ENCODE measurements at places on chromosomes 4 and X.

GRCh38 chr4:159765382-159765781 is 662.5 kb downstream of the RAPGEF2 start:
- peak; percentile 86 for DNase-seq

DNA sequence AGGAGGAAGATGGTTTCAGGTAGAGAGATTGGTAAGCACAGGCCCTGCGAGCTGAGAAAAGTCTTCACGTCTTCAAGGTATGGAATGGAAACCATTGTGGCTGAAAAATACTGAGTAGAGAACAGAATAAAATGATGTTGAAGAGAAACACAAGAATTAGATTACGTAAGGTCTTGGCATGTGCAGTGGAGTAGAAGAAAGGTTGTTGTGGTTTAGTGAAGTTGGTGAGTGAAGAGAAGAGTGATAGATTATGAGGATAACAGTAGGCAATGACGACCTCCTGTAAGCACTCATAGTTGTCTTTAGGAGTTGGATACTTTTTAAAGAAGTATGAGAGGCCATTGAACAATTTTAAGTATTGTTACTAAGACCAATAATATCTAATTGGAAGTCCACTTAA is 642.6 kb downstream of the PCDH7 start:
- DNase-seq = no peak

GRCh38 chrX:3521396-3521795 is 174.9 kb upstream of the MXRA5 start:
- DNase-seq = peak; percentile 72

GRCh38 chr4:169437299-169438047 is 166.7 kb upstream of the SH3RF1 start:
- no peak for DNase-seq

DNA sequence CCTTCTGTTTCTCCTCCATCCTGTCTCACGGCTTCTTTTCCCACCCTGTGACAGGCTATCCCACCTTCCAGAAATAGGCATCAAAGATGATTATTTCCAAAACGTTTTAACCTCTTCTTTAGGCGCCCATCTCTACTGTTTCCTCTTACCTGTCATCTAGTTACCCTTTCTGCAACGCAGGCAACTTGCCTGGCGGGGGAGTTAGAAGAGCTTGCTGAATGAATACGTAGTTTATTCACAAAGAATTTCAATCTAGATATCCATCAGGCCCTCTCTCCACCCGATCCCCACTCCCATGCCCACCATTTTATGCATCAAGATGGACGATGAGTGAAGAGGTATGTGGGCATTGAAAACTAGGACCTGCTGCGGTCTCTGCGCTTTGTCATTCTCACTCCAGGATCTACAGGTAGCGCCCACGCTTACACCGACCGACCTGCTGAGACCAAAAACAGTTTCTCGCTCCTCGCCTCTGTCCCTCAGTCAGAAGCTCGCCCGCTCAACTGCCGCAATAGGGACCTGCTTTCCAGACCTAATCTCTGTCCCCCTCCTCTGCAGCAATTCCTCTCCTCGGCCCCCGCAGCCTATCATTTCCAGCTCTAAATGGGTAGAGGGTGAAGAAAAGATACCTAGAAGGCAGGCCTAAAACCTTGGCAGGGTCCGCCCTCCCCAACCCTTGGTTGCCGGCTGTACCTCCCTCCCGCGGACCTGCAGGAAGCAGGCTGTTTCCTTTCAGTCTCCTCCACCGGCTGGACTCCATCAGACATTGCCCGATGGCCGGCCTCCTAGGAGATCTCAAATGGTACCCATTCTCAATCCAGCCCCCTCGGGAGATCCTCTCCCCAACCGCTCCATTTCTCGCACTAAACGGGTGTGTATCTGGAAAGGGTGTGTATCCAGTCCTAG is 624 bp downstream of the BEX5 start:
- DNase-seq = no peak

DNA sequence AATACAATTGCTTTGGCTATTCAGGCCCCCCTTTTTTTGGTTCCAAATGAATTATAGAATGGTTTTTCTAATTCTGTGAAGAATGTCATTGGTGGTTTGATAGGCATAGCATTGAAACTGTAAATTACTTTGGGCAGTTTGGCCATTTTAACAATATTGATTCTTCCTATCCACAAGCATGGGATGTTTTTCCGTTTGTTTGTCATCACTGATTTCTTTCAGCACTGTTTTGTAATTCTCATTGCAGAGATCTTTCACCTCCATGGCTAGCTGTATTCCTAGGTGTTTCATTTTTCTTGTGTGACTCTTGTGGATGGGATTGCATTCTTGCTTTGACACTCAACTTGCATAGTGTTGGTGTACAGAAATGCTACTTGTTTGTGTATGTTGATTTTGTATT is 33.0 kb downstream of the ADH6 start:
- no peak for DNase-seq

GRCh38 chr4:77501851-77502250 is 103.8 kb upstream of the CXCL13 start:
- DNase-seq = peak; percentile 2

DNA sequence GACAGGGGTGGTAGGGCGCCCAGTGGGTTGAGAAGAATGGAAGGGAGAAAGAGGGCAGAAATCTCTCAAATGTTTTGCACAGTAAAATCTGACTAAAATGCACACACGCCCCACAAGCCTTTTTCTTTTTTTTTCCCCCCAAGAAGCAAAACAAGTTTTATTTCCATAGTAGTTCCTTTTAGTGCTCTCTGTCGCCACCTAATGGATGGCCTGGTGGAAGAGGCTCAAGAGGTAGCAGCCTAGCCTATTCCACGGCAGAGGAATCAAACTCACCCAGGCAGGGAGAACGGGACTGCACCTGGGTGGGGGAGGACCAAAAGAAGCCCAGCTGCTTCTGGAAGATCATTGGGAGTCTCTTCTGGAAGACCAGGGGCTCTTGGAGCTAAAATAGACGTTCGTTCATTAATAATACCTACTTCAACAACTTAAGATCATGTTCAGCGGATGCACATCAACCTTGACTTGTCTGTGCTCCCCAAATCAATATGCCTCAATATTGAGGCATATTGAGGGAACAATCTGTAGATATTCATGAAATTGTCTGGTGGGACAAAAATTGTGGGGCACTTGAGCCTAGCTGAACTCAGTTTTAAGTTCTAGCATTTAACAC is 31.6 kb upstream of the IRAK1 start:
- DNase-seq = peak; percentile 59

GRCh38 chr4:136909626-136910025 is 622.7 kb downstream of the PCDH18 start:
- DNase-seq = no peak

GRCh38 chrX:10168226-10168625 is 11.5 kb downstream of the CLCN4 start:
- DNase-seq = no peak

GRCh38 chr4:82430964-82431745 is 765 bp downstream of the ENOPH1 start:
- DNase-seq = peak; percentile 43

- no peak for DNase-seq
Measured at GRCh38 chr4:121740796-121741409, 24.1 kb downstream of the SMIM43 start.

DNA sequence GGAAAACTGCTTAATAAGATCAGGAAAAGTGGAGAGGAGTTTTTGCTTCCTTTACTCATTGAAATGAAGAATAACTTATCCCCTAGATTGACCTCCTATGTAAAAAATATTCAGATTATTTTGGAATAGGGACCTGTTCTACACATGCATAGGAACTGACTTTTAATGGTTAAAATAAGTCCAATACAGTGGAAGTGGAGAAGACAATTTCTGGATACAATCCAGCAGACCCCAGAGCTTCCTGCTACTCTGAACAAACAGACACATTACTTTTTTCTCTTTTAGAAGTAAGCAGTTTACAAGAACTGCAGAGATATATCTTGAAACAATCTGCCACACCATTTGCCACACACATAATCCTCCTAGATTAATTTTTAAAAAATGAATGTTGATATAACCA is 129.7 kb downstream of the PPA2 start:
- no peak for DNase-seq

DNA sequence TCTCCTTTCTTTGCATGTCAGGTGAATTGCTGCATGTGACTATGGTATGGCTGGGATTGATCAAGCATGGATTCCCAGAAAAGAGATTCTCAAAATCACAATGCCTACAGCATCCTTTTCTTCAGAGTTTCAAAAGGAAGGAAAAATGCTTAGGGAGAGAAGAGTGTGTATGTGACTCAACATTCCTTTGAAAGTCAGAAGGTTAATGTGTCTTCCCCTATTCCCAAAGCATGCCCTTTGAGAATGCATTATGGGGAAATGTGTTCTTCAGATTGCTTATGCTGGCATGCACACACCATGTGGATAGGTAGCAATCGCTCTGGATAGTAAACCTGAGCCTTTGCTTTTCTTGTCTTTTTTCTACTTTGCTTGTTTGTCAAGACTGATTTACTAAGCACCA is 78.5 kb downstream of the ELOVL6 start:
- peak; percentile 54 for DNase-seq

GRCh38 chrX:41350976-41351569 is 17.1 kb downstream of the DDX3X start:
- no peak for DNase-seq

GRCh38 chr4:107693132-107693531 is 26.9 kb downstream of the PAPSS1 start:
- DNase-seq = no peak

DNA sequence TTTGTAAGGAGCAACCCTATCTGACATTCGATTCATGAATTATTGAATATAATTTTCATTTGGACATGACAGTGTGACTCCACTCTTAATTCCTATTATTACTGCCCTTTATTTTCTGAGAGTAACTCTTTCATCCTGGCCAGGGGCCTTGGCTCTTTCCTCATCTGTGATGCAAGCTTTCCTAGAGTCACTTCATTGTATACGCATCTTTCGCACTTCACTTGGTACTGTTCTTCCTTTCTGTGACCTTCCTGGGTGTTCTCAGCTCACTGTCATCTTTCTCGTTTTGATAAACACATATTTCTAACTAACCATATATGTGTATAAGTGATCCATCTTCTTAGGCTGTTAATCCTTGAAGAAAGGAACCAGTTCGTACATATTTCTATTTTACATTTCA is 160.3 kb downstream of the PDGFC start:
- DNase-seq = no peak

GRCh38 chr4:39698424-39699009 is 581 bp downstream of the UBE2K start:
- peak; percentile 39 for DNase-seq

Measured in fibroblast of skin of back (primary cell).